ENCODE measurements at places on chromosomes 5 and 9.

- H3K4me3 ChIP-seq, result no peak overlapping the region
- no peak for DNase-seq
- no peak overlapping the region for H3K27ac ChIP-seq
- H3K27me3 ChIP-seq, result no peaks in the 10 kb centered on the region
These were observed 161.2 kb upstream of the PITX1 start for GRCh38 chr5:135195270-135195608.

DNA sequence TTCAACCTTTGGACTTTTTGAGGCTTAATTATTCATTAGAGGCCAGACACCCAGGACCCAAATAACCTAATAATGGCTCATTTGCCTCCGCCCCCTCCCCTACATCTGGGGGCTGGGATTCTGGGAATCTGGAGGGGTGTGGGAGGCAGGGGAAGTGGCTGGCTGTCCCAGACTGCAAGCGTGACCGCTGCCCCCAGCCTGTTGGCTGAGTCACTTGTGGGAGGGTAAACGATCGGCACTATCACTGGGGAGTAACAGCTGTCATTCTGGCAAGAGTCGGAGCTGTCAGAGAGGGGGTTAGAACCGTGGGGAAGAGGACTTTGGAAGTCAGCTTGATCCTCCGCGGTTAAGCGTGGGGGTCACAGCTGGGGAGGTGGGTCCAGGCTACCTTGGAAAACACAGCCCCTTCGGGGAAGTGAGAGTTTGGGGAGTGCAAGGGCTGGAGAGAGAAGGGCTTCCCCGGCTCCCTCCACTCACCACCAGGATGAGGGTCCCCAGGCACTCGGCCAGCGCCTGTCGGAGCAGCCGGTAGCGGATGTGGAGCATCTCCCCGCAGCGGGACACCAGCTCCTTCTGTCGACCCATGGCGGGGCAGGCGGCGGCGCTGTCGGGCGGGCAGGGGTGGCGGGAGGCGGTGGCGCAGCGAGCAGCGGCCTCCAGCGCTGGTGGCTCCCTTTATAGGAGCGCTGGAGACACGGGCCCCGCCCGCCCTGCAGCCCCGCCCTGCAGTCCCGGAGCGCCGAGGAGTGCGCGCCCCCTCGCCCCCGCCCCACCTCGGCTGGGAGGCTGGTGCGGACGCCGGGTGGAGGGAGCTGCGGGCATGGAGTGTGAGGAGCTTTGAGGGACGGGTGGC is at the start of gene AQP3:
Gene AQP3 (minus strand): TSS at position 648 of the 853 bp plus-strand sequence. CDS start 63 bp downstream, at position 585.
- no peaks in the 10 kb centered on the region for H3K27me3 ChIP-seq
- DNase-seq, result peak; percentile 66
- H3K4me1 ChIP-seq, result peaks cover 11% of the 10 kb centered on the region
- no peak within 1 kb of the TSS for H3K27ac ChIP-seq
- H3K36me3 ChIP-seq, result no peaks in the 10 kb centered on the region

GRCh38 chr9:1522219-1522767 is 472.1 kb downstream of the DMRT2 start:
- DNase-seq, result no peak
- no peaks in the 10 kb centered on the region for H3K36me3 ChIP-seq
- no peaks in the 10 kb centered on the region for H3K4me1 ChIP-seq

GRCh38 chr5:141354900-141355469 is at the start of gene PCDHGA4:
PCDHGA4 (plus strand) TSS chr5:141355021; CDS start chr5:141355108, 87 bp downstream.
- no peaks in the 10 kb centered on the region for H3K4me1 ChIP-seq
- H3K27me3 ChIP-seq, result no peaks in the 10 kb centered on the region
- H3K27ac ChIP-seq, result no peak within 1 kb of the TSS

GRCh38 chr9:8364026-8364752 is 564.6 kb upstream of the DMAC1 start:
- no peak for DNase-seq
- no peaks in the 10 kb centered on the region for H3K4me1 ChIP-seq
- H3K4me3 ChIP-seq, result no peak overlapping the region
- no peak overlapping the region for H3K27ac ChIP-seq
- no peaks in the 10 kb centered on the region for H3K27me3 ChIP-seq
- H3K36me3 ChIP-seq, result no peaks in the 10 kb centered on the region

DNA sequence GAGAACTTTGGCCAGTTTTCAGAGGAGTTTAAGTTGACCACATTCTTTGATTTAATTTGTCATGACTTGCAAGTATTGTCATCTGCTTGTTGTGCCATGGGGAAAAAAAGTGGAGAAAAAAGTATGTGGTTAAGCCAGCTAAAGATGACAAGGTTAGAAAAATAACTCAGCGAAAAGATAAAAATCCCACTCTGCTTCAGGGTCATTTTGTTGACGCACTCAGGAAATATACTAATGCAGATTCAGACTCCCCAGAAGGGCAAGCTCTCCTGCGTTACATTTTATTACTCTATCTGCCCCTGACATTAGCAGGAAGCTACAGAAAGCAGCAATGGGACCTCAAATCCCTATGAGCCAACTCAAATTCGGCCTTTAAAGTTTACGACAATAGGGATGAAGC is 27.6 kb upstream of the TESK1 start:
- no peak overlapping the region for H3K4me3 ChIP-seq
- H3K36me3 ChIP-seq, result no peaks in the 10 kb centered on the region
- no peaks in the 10 kb centered on the region for H3K27me3 ChIP-seq
- H3K4me1 ChIP-seq, result no peaks in the 10 kb centered on the region

DNA sequence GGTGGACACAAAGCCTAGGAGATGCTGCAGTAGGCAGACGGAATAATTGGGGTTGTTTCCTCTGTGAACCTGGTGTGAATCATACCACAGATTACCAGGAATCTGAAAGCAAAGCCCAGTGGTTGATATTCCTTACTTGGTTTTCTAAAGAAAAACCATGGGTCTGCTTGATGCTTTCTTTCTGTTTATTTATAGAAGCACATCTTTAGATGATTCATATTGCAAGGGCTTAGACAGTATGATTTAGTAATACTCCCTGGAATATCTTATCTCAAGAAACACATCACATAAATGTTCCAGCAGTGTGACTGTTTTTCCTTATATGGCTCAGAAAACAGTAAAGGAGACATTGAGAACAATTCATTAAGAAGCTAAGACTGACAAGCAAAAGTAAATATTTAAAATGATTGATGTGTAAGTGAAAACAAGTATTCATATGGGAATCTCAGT is 623.3 kb downstream of the RAB3C start:
- no peaks in the 10 kb centered on the region for H3K27me3 ChIP-seq
- no peak for DNase-seq
- no peak overlapping the region for H3K4me3 ChIP-seq
- no peaks in the 10 kb centered on the region for H3K36me3 ChIP-seq

- no peaks in the 10 kb centered on the region for H3K36me3 ChIP-seq
- DNase-seq, result no peak
- H3K4me3 ChIP-seq, result no peak overlapping the region
- H3K27me3 ChIP-seq, result no peaks in the 10 kb centered on the region
These were observed 37.3 kb downstream of the MED27 start for GRCh38 chr9:132042324-132042723.

GRCh38 chr9:76459694-76460635 is 983 bp downstream of the GCNT1 start:
- no peak overlapping the region for H3K27ac ChIP-seq
- DNase-seq, result peak; percentile 41
- peaks cover 4% of the 10 kb centered on the region for H3K4me1 ChIP-seq
- no peaks in the 10 kb centered on the region for H3K27me3 ChIP-seq
- no peaks in the 10 kb centered on the region for H3K36me3 ChIP-seq
